ENCODE measurements at places on chromosomes 6 and 20. TPM values are rescaled to one million over a fixed set of nuclear protein-coding genes. Genes with fewer than 3 reads are reported as not detected.

Gene VIP
- total RNA-seq: not detected

Gene KIF25
- not detected for total RNA-seq

Gene CRISP2
- total RNA-seq: not detected

Gene C20orf204
- total RNA-seq: 0.02 TPM

Gene MAFB
- 7.4 TPM for total RNA-seq

Gene SMLR1
- not detected for total RNA-seq

Gene LY6G6C
- not detected for total RNA-seq

Gene FAM83C
- not detected for total RNA-seq

Gene PLAGL2
- total RNA-seq: 6.2 TPM

Gene SPATS1
- total RNA-seq: not detected

Gene SLC22A2
- not detected for total RNA-seq

Gene PRL
- total RNA-seq: not detected

Gene LST1
- total RNA-seq: not detected

Gene FILIP1
- total RNA-seq: 1.3 TPM

Gene SSTR4
- not detected for total RNA-seq

Gene IFT52
- 55.2 TPM for total RNA-seq

Gene ZBP1
- total RNA-seq: 3.0 TPM

Gene GTSF1L
- total RNA-seq: not detected

Gene NTSR1
- total RNA-seq: 0.54 TPM

Gene GHRH
- not detected for total RNA-seq

Gene TUBB
- 1,968 TPM for total RNA-seq

Gene TCEA2
- 21.1 TPM for total RNA-seq

Gene STX16
- 24.6 TPM for total RNA-seq

Gene BPIFB4
- total RNA-seq: not detected

Gene ABHD16B
- total RNA-seq: not detected

Gene OR2B2
- not detected for total RNA-seq

Gene COL21A1
- total RNA-seq: 41.5 TPM

Gene SLC12A5
- total RNA-seq: 0.37 TPM

Gene CLPSL1
- total RNA-seq: not detected

Gene HAO1
- total RNA-seq: not detected

Gene TMEM244
- not detected for total RNA-seq

Gene GRM1
- total RNA-seq: 0.02 TPM

Gene TP53TG5
- not detected for total RNA-seq

Gene HLA-F
- total RNA-seq: 414 TPM

Gene LY6G6F
- not detected for total RNA-seq

Gene PPP1R14C
- total RNA-seq: not detected

Gene NT5E
- total RNA-seq: 171 TPM

Gene CYP24A1
- 39.6 TPM for total RNA-seq

Gene PRR18
- total RNA-seq: not detected

Gene C4A
- total RNA-seq: 5.6 TPM

Gene CYP21A2
- not detected for total RNA-seq

Gene SLC16A10
- 1.7 TPM for total RNA-seq

All from M059J (cell line).